ENCODE measurements at places on chromosomes 7 and 10. TPM values are rescaled to one million over a fixed set of nuclear protein-coding genes. Genes with fewer than 3 reads are reported as not detected.

DNA sequence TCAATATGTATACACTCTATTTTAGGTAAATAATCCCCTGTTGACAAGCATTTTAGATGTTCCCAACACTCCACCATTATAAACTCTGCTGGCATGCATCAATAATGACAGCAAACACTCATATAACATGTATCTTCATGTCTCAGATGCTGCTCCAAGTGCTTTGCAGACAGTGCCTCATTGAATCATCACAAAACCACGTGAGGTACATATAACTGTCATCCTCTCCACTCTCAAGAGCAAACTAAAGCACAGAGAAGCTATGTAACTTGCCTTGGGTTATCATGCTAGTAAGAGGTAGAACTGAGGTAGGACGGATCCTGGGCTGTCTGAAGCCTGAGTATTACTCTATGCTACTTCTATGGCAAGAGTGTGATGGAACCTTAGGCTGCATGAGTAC lies 72.5 kb upstream of the GSDME start:
- DNase-seq: no peak

Gene LUC7L2
- total RNA-seq: 44.4 TPM

Gene ZNF804B
- not detected for total RNA-seq

Gene RNF148
- total RNA-seq: not detected

Gene DENND2A
- 8.7 TPM for total RNA-seq

Gene PIK3CG
- total RNA-seq: 1.1 TPM

Gene CPN1
- total RNA-seq: not detected
